ENCODE measurements at places on chromosomes 2 and 18.

DNA sequence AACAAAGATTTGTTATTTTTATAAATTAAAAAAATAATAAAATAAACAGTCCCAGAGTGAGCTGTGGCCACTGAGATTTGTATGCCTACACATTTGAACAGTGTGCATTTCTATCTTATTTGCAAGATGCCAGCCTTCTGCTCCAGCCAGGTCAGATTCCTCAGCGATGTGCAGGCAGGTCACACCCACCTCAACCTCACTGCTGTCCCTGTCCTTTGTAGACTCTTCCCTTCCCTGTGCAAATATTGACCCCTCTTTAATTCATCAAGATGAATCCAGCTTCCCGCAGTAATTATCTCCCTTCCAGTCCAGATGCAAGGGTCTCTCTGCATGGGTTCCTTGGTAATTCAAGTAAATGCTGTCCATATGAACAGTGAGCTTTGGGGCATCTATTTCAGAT lies 256.2 kb downstream of the PIEZO2 start:
- no peak for DNase-seq

GRCh38 chr2:138726681-138727080 lies 53.5 kb downstream of the NXPH2 start:
- DNase-seq = no peak

- DNase-seq = no peak
Measured at GRCh38 chr18:6659963-6660725, 69.4 kb upstream of the ARHGAP28 start.

- no peak for DNase-seq
Measured at GRCh38 chr2:127365211-127365643, 22.5 kb downstream of the MAP3K2 start.

GRCh38 chr2:230665263-230665691 lies 47.4 kb upstream of the CAB39 start:
- no peak for DNase-seq

DNA sequence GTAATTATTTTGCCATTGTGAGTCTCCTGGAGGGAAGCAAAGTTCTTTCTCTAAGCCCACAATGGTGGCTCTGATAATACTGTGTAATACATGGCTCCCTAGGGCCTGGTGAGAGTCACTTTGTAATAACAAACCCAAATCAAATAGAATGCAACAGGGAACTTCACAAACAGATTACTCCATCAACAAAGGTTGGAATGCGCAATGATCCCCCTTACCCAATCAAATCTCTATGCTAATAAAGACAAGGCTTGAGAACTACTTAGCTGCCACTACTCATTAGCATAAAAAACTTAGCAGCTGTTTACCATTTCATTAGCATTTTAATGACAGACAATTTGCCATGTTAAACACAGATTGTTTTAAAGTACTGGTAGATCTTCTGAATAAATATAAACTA lies 285.6 kb upstream of the SESTD1 start:
- DNase-seq = no peak

GRCh38 chr18:42429196-42429595 lies 474.2 kb downstream of the PIK3C3 start:
- no peak for DNase-seq

GRCh38 chr2:120907822-120908221 lies 172.2 kb downstream of the GLI2 start:
- no peak for DNase-seq

- no peak for DNase-seq
Measured at GRCh38 chr18:35477497-35477896, 20.3 kb downstream of the INO80C start.

DNA sequence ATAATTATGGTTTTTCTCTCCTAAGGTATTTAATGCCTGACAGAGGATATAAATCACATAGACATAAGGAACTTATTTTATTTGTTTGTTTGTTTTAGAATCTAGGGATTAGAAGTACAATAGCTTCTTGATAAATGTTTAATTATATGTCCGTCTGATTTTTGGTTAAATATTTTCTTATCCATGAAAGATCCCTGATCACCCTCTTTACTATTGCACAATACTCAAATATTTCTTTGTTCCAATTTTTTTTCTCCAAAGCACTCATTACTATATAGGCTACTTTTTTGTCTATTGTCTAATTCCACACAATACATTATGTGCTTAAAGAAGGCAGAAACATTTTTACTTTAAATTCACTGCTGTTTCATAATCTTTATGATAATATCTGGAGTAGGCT lies 875.8 kb downstream of the TDRD15 start:
- no peak for DNase-seq

GRCh38 chr2:142868229-142868762 lies 9.2 kb upstream of the KYNU start:
- peak; percentile 78 for DNase-seq

GRCh38 chr2:128605931-128606330 lies 287.3 kb upstream of the HS6ST1 start:
- no peak for DNase-seq

DNA sequence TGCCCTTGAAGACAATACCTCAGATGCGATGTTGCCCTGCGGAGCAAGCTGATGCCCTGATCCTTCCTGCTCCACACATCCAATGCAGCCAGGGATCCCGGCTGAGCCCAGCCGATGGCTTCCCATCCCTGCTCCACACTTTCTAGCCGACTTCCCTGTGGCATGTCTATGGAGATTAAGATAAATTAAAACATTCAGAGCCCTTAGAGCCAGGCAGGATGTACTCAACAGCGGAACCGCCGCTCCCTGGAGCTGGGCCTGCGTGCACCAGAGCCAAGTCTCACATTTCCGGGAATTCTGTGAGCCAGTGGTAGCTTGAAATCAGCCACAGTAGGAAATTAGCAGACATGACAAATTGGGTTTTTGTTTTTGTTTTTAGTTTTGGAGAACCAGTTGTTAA lies 620.6 kb downstream of the GALR1 start:
- DNase-seq = no peak

GRCh38 chr2:11867926-11868325 lies 121.5 kb downstream of the LPIN1 start:
- no peak for DNase-seq

- DNase-seq = no peak
Measured at GRCh38 chr2:36359067-36359466, 3.5 kb downstream of the CRIM1 start.

DNA sequence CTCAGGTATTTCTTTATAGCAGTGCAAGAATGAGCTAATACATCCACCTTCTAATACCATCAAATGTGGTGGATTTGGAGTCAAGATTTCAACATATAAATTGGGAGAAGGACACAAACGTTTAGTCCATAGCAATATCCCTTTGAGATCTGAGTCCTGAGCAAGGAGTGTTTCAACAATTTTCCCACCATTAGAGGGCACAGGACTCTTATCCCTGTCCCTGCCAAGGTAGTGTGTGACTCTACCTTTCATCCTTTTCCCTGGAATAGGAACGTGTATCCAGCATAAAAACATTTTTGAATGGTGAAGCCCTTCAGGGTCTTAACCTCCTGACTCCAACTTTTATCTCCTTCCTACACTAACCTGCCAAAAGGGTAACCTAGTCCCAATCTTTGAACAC lies 181.3 kb upstream of the SRD5A2 start:
- no peak for DNase-seq

DNA sequence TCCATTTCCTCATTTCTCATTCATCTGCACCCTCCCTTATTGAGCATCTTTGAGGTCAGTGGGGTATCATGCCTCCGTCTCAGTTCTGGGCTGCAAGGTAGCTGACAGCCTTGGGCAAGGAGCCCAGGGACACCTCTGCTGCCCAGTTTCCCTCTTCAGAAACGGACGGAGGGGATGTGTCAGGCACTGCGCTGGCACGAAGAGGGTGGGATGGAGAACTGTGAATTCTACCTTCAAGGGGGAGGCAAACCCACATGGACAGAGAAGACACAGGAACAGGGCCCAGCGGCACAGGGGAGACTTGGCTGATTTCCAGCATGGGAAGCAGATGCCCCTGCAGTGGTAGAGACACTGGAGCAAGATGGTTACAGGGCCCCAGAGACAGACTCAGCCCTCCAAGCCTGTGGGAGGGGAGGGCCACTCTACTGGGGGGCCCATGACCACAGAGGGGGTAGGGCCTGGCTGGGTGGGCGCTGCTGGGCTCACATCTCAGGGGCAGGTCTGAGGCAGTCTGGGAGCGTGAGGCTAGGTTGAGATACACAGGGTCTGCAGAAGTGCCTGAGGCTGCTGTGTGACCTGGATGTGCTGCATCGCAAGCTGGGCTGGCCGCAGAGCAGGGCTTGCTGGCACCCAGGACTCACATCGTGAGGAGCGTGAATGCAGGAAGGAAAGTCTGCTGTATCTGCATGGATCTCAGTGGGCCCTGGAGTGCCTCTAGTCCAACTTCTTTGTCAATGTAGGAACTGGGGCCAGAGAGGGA lies 92.3 kb downstream of the HS1BP3 start:
- no peak for DNase-seq

DNA sequence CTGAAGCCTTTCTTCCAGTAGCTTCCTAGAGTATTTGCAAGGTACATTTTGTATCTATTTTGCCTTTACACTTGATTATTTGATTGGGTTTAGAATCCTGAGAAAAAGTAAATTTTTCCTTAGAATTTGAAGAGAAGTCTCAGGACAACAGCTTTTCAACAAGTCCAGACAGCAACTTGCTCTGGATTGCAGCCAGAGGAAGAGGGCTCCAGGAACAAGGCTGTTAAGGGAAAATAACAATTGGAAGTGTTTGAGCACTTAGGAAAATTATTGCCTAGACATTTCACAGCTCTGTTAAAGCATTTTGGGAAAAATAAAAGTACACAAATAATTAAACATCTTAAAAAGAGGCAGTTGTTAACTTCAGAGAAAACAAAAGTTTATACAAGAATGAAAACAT lies 58.3 kb upstream of the RAPGEF4 start:
- no peak for DNase-seq

- no peak for DNase-seq
Measured at GRCh38 chr2:150620855-150621254, 133.4 kb upstream of the RND3 start.

GRCh38 chr2:152396051-152396511 lies 61.1 kb downstream of the FMNL2 start:
- no peak for DNase-seq

DNA sequence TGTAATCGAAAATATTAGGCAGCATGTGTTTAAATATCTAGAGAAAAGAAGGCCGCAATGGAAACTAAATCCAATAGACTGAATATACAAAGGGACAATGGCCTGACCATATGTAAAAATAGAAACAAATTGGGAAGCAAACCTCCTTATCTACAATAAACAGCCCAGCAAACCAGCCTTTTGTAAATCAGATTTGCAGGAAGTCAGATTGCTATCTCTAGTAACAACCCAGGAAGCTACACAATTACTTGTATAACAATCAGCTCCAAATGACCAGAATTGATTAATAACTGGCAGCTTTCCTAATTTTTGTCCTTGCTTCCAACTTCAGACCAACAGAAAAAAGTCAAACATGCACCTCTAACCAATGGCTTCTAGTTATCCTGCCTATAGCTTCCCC lies 860.0 kb downstream of the CPS1 start:
- no peak for DNase-seq

DNA sequence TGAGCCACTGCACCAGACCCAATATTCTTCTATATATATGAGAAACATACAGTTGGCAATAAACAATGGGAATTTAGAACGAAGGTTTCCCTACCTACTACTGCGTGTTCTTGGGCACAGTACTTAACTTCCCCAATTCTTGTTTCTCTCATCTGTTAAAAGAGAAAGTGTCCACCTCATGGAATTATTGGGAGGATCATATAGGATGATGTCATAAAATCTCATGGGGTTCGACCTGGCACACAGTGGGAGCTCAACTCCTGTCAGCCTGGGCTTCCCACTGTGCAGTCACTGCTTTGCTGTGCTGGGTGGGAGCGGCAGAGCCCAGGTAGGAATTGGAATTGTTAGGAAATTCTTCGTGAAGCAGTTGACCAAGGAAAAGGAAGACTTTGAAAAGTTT lies 203.3 kb downstream of the SH3BP4 start:
- no peak for DNase-seq

DNA sequence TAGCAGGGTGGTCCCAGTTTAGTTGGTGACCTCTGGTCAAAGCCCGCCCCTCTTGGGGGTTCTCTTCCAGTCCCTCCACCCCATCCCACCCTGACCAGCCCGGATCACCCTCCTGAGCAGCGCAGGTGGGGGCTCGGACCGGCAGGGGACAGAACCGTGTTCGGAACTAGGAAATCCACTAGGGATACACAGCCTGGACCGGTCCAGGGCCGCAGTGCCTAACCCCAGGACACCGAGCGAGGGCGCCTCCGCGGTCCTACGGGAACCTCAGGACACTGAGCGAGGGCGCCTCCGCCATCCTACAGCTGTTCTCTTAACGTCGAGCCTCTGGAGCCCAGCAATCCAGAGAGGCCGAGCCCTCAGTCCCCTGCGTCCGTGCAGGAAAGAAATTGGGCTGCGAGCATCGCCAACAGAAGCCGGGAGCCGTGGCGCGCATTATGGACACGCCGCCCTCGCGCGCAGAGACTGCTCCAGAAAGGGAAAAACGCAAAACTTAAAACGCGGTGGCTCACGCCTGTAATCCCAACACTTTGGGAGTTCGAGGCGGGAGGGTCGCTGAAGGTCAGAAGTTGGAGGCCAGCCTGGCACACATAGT lies 8.5 kb downstream of the RAX start:
- DNase-seq = no peak

- DNase-seq = peak; percentile 77
Measured at GRCh38 chr2:160324161-160324800, 124.2 kb upstream of the ITGB6 start.

DNA sequence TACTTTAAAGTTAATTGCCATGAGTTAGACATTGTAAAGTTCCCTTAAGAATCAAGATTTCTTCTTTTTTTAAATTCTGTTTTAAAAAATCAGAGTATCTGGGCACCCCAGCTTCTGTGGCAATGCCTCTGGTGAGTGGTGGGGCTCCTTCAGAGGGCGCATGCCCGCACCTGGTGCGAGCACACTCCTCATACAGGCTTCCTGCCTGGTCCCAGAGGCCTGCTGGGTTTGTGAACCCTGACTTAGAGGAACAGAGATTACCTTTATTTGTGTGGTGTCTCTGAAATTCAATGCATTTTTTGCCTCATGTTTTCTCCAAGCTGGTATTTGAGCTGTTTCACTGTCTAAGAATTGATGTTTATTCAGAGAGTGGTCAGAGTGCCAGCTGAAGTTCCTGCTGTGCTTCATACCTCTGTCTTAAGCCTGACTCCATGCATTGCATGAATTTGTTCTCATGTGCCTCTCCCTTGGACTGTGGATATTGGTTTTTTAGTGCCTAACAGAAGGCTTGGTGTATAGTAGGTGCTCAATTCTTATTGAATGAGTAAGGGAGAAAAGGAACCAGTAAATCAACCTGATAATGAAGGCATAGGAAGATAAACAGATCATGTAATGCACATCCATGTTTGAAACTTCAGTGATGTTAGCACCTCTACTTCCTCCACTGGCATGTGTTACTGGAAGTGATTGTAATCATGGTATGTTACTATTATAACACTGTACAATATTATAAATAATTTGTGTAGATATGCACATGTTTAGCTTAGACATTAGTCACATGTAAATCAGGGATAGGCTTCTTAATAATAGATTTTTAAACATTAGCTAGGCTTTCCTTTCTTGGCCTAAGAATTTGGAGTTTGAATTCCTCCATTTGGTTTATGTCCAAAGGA lies 29.0 kb downstream of the PHLPP1 start:
- no peak for DNase-seq
